ENCODE measurements at places on chromosomes 7 and 10.

- peak; percentile 47 for DNase-seq
Measured at GRCh38 chr10:87771871-87772500, 46.0 kb downstream of the ATAD1 start.

DNA sequence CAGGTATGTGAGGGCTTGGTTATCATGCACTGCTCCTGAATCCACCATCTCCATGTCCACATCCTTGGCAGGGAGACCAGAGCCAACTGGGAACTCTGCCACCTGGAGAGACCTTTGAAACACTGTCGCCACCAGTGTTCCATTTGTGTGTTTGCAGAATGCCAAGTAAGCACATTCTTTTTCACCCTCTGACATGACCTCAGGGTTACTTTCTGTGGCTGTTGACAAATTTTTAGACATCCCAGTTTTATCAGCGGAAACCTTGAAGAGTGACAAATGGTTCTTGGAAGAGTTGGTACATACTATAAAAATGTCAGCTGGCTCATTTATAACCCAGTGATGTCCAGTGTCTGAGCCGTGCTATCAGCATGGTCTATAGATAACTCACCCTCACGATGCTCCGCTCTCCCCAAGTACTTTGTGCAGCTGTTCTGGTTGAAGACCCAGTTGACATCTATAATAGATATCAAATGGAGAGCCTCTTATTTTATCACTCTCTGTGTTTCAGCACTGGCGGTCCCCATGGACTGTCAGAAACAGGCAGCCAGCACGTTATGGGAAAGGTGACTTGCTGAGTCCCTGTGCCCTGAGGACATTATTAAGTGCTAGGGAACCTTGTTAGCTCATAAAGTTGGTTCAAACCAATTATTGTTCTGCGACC lies 563.1 kb upstream of the GALNT17 start:
- peak; percentile 52 for DNase-seq

GRCh38 chr10:62907470-62908212 lies 91.5 kb upstream of the EGR2 start:
- no peak for DNase-seq

DNA sequence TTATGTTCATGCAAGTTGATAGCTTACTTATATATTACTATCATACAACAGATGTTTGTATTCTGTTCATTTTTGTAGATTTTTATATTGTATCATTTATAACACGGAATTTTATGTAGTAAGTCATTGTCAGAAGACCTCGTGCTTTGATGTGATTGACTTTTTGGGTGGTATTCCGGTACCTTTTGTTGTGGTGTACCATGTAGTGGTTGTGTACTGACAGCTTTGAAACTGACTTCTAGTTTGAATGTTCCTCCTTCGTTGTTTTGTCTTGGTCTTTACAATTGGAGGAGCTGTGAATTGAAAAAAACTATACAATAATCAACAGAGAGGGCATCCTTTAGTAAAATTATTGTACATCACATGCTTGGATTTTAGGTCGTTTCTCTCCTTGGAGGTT lies 61.5 kb downstream of the WAC start:
- DNase-seq: no peak

DNA sequence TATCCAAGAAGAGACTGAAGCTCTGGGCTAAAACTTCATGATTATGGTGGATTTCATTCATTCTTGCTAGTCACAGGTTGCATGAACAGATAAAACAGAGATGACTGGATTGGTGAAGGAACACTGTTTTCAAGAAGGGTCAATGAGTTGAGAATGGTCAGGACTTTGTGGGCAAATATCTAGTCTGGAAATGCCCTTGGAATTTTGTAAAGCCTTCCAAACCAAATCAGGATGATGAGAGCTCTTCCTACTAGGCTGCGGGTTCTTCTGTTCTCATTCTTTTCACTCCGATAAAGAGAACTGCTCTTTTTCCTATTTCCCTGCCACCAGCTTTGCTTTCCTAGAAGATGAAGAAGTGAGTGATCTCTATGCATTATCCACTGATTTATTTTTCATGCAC lies 171.4 kb downstream of the ARID5B start:
- no peak for DNase-seq

- DNase-seq: no peak
Measured at GRCh38 chr10:69957241-69957885, 95.3 kb upstream of the MACROH2A2 start.

DNA sequence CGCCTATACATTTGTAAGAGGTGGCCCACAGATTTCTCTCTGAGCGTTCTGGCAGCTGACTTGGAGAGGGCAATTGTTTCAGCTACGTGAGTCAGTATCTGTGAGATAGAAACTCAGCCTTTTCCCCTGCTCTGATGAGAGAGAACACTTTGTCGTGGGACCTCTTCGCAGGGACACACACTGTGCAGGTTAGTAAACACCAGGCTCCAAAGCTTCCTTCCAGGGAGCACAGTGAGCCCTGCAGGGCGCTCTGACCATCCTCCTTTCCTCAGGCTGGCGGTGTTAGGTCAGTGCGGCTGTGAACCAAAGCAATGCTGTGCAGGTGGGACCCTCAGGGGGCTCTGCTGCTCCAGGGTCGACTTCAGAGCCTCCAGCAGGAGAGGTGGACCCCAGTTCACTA lies 152.2 kb upstream of the TCF7L2 start:
- DNase-seq: no peak

DNA sequence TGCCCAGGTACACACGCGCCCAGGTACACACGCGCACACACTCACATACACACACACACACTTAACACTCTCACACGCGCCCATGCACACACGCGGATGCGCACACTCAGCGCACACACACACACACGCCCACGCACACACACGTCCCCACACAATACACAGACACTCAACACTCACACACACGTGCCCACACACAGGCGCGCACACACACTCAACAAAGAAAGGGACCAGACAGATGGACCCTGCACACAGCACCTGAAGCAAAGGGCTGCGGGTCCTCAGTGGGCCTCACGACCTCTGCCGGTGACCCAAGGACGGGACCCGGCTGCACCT lies 257.4 kb downstream of the ZMYND11 start:
- DNase-seq: no peak

Measured in myocyte (in vitro differentiated cells).